ENCODE measurements at places on chromosomes 5 and 9.

- DNase-seq: no peak
Measured at GRCh38 chr5:60687927-60688720, 11.8 kb downstream of the DEPDC1B start.

- no peak for DNase-seq
Measured at GRCh38 chr9:137052293-137052692, 1.6 kb downstream of the ENTPD2 start.

DNA sequence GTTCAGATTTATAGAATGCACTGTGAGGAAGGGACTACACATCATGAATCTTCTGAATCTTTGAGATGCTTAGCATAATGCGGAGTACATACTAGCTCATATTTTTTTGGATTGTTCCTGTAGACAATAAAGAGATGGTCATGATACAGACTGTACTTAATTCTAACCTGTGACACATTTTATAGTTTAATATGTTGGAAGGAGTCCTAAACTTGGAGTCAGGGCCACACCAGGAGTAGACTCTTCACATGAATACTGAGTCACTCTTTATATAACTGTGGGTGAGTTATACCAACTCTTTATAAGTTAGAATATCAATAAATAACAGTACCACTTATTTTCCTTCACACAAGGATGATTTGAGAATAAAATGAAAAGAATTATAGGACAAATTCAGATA, 16.9 kb downstream of the C9orf85 start:
- no peak for DNase-seq

DNA sequence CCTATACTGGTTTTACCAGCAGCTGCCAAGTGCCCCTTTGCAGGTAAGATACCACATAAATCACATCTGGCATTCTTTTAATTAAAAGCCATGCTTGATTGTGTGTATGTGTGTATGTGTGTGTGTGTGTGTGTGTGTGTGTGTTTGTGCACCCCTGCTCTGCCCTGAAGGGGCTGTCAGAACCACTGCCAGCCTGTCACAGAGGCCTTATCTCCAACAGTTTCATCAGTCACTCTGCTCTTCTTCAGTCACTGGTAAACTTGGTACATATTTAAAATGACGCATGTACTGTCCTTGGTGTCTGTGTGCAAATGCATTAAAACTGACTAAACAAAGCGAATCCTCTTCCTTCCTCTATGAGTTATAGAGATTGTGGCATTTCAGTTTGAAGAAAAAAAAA, 19.0 kb upstream of the NR5A1 start:
- no peak for DNase-seq
